ENCODE measurements at places on chromosomes 11 and 22.

DNA sequence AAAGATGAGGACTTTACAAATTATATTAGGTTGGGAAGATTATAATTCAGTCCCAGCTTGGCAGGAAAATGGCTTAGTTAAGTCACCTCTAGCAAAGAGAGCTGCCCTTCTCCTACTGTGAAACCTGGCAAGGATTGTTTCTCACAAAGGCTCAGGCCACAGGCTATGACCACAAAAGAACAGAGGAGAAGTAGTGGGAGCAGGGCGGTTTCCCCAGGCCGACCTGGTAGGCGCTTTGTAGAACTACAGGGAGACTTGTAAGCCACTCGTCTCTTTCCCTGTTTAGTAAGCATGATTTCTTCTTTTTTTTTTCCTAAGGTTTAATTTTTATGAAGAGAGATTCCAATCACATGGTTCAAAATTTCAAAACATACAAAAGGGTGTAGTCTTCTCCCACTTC is 4.6 kb downstream of the SNAP29 start:
- DNase-seq = no peak

DNA sequence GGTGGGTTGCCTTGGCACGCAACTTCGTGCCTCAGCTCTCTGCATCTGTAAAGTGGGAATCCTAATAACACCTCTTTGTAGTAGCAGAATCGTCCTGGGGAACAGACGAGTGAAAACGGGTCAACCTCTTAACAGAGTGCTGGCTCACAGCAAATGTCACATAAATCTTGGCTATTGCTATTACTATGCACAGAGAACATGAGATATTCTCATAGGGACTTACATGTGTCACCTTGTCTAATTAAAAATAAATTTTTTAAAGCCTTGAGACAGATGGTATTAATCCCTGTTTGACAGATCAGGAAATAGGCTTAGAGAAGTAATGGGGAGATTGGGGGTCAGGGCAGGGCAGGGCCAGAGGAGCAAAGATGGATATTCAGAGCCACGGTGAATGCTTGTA is 44.3 kb upstream of the IGSF9B start:
- DNase-seq = no peak

- DNase-seq = no peak
These were observed 15.1 kb upstream of the RRAS2 start for GRCh38 chr11:14373941-14374646.

- DNase-seq = no peak
These were observed 56.4 kb downstream of the NECTIN1 start for GRCh38 chr11:119672597-119672996.

DNA sequence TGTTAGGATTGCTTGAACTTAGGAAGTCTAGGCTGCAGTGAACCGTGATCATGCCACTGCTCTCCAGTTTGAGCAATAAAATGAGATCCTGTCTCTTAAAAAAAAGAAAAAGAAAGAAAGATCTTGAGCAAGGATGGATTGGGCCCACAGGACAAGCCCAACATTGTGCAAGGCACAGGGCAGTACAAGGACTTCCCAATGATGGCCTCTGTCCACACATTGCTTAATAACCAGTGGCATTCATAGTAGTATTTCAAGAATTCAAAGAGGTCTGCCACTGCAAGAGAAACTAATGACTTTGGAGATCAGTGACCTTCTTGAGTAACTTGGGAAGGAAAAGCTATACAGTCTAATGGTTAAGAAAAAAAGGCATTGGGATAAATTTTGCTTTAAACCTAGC is 44.6 kb downstream of the SEZ6L start:
- DNase-seq = no peak

- no peak for DNase-seq
These were observed 58.8 kb downstream of the MCM5 start for GRCh38 chr22:35458547-35459422.

- DNase-seq = no peak
These were observed 26.7 kb downstream of the IGLL1 start for GRCh38 chr22:23553438-23553837.

DNA sequence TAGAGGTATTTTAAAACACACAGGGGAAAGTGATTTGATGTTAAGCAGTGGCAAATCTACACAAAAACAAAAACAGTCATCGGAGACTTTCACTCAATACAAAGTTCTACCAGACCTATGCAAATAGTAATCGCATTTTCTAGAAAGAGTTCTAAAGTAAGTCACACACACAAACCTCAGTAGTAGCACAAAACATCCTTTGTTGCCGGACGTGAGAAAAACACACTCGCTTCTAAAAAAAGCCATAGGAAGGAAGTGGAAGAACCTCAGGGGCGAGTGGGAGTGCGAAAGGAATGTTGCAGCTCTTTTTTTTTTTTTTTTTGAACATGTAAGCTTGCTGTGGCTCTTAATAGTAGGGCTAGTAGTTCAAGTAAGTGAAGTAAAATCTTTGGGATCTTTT is 88.9 kb downstream of the MAML2 start:
- DNase-seq = no peak

DNA sequence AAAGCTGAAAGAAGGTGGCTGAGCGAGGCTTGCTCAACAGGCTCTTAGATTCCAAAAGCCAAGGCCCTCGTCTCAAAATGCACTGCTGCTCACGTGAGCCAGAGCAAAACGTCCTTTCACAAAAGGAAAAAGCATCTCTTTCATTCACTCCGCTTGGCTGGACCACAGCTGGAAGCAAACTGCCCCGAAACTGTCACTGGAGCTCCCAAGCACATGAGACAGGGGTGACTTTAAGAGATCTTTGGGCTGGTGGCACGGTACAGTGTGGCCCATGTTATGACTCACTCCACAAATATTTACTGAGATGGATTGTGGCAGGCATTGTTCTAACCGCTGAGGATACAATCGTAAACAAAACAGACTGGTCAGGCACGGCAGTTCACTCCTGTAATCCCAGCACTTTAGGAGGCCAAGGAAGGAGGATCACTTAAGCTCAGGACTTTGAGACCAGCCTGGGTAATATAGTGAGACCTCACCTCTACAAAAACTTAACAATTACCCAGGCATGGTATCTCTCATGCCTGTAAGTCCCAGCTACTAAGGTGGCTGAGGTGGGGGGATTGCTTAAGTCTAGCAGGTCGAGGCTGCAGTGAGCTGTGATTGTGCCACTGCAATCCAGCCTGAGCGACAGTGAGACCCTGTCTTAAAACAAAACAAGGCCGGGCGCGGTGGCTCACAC is 3.6 kb downstream of the PLA2G6 start:
- no peak for DNase-seq

DNA sequence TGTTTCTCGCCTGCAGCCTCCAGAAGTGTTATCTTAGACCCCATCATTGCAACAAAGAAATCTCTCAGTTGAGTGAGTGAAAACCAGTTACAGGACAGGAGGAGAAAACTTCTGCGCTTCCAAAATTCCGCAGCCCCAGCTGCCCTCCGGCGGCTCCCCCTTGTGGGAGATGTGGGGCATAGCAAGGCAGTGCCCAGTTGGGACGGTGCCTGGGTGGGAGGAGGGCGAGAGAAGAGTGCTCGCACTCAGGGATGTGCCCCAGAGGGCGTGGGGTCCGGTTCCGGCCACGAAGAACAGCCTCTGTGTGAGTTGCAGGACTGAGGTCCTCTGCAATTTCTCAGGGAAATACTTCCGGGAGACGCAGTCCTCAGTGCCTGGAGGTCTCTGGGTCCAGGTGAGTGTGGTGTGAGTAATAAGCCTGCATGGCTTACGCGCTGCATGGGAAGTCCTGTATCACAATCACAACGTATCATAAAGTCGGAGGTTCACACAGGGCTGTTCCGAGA is 87.0 kb upstream of the BLID start:
- peak; percentile 84 for DNase-seq

DNA sequence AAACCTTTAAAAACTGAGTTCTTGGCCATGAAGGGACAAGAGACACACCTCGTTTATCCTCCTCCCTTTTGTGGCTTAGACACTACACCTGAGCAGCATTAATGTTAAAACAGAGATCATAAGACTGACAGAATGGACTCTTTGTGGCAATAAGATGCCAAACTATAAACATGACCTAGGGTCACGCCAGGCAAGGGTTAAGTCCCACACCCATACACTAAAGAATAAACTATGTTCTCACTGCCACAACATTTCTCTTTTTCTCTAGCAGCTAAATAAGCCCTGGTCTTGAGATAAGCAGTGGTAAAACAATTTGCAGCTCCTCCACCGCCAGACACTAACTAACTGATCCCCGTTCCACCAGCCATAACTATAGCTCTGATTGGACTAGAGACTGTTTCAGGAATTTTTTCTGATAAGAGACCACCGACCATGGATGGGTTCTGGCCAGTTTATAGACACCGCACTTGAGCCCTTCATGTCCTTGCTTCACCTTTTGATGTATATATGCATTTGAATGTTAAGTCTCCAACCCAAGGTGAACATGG is 4.9 kb upstream of the SLCO2B1 start:
- no peak for DNase-seq

DNA sequence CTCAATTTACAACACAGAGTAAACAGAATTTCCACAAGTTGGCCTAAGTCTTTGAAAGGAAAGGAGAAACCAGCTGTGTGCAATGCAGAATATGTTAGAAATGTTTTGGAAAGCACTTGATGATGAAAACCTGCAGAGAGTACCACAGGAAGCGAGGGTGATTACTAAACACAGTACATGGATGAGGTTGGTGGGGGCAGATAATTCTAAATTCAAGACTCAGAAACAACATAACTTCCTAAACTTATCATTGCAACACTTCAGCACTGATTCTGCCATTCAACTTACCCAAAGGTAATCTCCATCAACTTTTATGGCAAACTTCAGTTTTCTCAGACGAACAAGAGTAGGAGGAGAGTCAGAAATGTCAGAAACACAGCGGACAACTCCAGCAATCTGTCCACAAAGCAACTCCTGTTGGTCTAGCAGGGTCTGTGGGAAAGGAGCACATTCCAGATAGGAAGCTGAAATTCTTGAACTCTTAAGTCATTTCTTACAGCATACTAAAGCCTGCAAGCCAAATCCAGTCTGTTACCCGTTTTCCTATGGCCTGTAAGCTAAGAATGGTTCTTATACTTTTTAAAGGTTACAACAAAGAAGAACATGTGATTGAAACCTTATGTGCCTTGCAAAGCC is 6.8 kb downstream of the HPS4 start:
- DNase-seq = no peak

DNA sequence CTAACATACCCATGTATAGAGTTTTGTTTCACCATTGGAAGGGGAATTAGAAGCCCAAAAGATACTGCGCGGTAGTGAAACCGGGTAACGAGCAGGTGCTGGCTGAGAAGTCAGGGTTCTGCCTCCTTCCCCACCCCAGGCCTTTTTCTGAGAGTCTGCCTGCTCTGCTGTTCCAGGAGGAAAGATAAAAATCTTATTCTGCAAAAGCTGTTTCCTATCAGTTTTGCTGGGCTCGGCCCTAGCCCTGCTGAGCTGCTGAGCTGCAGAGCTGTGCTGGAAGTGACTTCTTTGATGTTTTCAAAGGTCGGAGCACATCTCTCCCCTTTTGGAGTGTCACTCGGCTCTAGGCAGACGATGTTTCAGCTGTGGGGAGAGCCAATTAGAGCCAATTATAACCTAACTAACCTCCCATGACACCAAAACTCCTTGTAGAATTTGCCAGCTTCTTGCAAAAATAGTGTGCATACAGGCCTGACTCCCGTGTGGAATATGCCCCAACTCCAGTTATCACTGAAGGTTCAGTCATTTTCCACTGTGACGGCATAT is 59.4 kb downstream of the SPATA19 start:
- no peak for DNase-seq

- no peak for DNase-seq
These were observed 1945.3 kb upstream of the RAG2 start for GRCh38 chr11:38543311-38543710.

DNA sequence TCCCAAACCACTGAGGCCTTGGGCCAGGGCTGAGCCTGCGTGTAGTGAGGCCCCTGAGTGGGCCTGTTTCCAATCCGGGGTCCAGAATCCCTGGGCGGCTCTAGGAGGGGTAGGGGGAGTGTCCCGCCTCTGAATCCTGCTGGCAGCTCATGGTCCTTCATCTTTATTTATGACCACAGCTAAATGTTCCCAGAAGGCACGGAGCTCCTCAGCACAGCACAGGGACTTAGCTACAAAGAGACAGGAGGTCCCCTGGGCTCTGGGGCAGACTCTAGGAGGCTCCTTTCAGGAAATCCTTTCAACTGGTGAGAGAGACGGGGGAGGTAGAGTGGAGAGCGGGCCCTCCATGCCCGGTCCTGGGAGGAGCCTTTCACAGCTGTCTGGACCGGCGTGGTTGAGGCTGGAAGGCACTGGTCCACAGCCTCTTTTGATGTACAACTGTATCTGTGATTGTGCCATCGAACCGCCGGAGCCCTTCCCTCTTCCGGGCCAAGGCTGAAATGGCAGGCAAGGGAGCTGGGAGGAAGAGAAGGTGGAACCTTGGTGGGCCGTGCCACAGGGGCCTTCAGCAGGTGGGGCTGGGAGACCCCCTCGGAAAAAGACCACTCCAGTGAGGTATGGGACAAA is 46.8 kb downstream of the SCUBE1 start:
- no peak for DNase-seq

- peak; percentile 10 for DNase-seq
These were observed 95.4 kb downstream of the IGLL1 start for GRCh38 chr22:23484651-23485050.

DNA sequence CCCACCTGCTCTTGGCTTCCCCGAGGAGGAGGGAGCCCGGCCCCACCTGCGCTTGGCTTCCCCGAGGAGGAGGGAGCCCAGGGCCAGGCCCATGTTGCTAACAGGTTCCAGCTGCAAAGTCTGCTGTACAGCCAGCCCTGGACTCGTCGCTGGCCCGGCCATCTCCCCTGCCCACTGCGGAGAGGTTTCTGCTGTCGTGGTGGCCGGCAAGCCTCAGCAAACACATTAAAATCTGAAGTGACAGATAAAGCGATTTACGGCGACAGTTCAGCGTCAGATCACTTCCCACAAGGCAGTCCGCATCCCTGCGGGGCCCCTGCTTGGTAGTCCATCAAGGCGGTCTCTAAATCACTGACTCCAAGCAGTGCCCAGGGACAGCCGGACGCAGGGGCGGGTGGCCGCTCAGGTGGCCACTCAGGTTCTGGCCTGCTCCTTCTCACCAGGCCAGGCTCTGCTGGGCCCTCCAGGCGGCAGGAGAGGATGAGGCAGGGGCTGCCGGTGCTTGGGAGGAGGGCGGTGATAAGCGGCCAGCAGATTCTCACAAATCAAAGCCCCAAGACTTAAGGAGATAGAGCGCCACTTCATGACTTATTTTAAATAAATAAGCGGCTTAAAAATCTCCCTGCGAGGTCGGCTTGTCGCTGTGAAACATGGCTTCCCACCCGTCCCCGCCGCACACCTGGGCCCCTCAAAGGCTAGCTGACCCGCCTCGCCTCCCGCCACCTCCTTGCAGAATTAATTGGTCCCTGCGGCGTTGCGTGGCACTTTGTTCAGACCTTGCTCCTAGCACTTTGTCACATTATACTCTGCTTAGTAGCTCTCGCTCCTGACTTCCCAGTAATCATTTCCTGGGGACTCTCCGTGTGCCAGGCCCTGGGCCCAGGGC is 21.1 kb downstream of the MACROD1 start:
- DNase-seq = no peak

DNA sequence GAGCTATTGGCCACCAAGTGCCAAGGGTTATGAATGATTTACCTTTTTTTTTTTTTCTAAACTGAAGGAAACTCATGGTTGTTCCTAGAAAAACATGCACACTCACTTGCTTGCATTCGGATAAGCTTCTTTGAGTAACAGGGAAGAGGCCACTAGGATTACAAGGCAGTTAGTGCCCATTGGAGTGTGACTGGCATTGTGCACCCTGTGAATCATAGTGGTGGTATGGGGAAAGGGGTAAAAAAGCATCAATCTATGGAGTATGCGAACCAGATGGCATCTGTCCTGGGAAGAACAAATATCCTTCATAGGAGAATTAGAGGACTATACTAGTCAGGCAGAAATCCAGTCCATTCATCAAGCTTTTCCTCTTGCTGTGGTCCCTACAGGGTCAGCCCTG is 24.2 kb downstream of the CD44 start:
- no peak for DNase-seq

GRCh38 chr11:33449798-33450197 is 192.6 kb downstream of the HIPK3 start:
- no peak for DNase-seq

All from type B pancreatic cell (in vitro differentiated cells).